ENCODE measurements at places on chromosomes 6 and 20.

- no peak for DNase-seq
Measured at GRCh38 chr6:132122176-132122575, 171.0 kb upstream of the CCN2 start.

DNA sequence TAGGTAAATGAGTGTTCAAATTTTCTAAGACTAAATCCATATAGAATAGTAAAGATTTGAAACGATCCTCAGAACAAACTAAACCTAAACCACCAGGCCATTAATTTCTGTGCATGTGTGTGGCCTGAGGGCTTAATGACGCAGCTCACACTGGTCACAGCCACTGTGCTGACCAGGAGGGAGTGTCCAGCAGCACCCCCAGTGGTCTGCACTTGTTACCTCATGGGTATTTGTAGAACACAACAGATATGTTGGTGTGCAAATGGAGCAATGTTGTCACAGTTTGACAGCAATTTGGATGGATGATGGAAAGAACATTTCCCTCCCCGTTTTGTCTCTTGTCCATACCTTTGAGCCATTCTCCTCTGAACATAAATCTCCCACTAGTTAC lies 122.4 kb upstream of the EXOC2 start:
- no peak for DNase-seq

GRCh38 chr6:138957484-138957883 lies 30.6 kb downstream of the REPS1 start:
- no peak for DNase-seq

GRCh38 chr6:12601881-12602280 lies 114.7 kb upstream of the PHACTR1 start:
- DNase-seq = no peak

GRCh38 chr6:87333033-87333432 lies 4.0 kb upstream of the GJB7 start:
- DNase-seq = no peak

All from activated CD4-positive, CD25-positive, alpha-beta regulatory T cell treated with anti-CD3 and anti-CD28 coated beads, Interleukin-2, amount 50 U/mL, for 72 hours (primary cell).